ENCODE measurements at places on chromosomes 4 and X.

GRCh38 chrX:2226182-2226581 is 274.6 kb downstream of the DHRSX start:
- DNase-seq: no peak

GRCh38 chr4:56640621-56641493 is 40.2 kb downstream of the HOPX start:
- no peak for DNase-seq

DNA sequence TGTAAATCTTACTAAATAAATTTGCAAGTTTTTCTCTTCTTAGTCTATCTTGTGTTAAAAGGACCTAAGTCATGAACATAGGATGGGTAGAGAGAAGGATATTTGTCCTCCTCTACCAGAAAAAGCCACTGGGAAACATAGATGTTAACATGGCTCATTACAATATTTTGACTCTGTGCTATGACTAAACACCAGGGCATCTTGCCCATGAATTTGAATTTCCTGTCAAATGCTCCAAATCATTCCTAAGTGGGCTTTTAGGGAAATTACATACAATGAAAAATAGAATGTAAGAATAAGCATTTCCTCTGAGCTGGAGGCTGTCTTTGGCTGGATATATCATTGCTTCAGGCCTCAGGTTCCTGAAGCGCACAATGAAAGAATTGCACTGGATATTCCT is 39.1 kb downstream of the ANOS1 start:
- no peak for DNase-seq

- DNase-seq: no peak
These were observed 304.2 kb downstream of the TENM3 start for GRCh38 chr4:182547435-182547834.

DNA sequence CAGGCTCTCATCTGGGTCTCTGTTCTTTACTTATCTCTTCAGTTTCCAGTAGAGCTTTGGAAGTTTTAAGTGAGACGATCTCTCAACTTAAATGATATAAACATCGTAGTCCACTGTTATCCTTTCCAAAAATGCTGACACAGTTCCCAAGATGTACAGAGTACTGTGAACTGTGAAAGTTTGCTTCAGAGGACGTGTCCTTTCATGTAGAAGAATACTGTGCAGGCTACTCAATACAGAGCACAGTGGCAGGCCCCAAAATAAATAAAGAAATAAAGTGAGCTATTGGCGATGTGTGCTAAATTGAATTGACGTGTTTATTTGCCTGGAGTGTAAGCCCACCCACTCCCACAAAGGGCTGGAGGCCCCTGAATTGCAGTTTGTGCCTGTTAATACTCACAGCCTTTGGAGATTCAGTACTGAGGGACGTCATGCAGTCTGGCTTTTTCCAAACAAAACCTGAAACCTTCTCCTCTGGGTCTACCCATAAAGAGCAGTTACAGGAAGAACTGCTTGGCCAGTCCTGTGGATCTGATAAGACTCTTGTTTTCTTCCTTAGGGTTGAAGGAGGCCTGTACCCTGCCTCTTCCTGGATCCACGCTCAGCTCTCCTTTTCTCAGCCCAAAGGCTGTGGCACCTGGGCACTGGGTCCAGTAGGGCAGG is 66.1 kb downstream of the SOWAHB start:
- DNase-seq: no peak

DNA sequence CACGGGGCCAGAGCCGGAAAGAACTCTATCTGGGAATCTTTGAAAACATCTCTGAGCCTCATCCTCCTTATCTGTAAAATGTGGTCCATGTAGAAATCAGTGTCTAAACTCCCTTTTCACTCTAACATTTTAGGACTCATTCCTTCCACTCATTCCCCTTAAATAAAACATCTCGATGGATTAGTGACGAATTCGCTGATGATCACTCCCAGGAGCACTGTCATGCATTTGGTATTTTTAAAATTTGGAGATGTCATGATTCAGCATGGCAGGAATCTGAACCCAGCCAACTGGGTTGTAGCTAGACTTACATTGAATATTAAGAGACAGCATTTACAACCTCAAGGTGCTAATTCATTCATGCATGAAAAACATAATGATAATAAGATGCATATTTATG is 88.1 kb downstream of the SPANXN3 start:
- DNase-seq: no peak

- no peak for DNase-seq
These were observed 56.9 kb upstream of the TADA2B start for GRCh38 chr4:6986072-6986780.

DNA sequence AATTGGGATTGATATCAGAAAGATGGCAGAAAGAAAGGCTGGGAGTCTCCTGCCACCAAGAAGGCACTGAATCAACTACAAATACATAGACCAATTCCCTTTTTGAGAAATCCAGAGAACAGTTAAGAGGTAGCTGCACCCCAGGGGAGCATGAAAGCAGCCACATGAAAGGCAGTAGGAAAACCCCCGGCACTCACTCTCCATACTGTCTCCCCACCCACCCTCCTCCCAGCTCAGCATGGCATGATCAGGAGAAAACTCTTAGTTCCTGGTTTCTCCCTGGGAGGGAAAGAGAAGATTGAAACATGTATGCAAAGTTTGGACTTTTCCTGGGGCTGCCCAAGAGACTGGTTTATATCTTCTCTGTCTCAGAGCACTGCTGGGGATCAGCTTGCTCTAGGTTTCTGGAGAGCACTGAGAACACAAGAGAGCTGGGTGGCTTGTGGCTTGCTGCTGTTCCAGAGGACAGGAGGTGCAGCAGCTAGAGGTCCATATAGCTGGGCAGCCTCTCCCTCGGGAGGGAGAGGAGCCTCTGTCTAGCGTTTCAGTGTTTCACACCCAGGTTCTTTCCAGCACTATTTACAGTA is 305.7 kb downstream of the PDGFC start:
- DNase-seq: no peak

DNA sequence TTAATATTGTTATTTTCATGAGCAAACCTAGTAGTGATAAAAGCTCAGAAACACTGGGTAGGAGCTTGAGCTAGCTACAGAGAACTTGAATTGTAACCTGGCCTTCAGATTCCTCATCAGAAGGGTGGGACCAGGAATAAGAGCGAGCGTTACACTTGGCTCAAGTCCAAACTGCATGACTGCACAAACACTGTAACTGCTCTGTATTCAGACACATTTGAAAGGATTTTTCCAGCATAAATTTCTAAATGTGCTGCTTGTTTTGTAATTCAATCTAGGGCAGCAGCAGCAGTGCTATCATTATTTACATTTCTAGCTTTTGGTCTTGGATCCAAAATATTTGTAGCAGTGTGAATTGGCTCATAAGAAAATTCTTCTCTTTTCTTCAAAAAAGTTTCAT is 133.0 kb upstream of the TMLHE start:
- DNase-seq: no peak

GRCh38 chrX:39158801-39159657 is 357.8 kb downstream of the MID1IP1 start:
- no peak for DNase-seq

GRCh38 chr4:171583790-171584189 is 229.4 kb upstream of the GALNTL6 start:
- no peak for DNase-seq

DNA sequence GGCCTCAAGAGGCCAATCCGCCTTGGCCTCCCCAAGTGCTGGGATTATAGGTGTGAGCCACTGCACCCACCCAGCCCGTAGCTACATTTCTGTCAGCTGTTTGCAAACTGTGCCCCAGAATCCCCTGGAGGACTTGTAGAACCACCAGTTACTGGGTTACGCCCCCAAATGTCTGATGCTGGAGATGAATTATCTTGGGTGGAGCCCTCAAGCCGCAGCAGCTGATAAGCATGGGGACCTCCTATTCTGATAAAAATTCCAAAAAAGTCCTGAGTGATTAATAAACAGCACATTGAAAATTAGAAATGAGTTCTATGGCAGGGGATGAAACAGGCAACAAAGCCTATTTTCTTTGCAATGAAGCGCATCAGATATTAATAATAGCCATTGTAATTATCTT is 105.0 kb downstream of the PTTG2 start:
- DNase-seq: no peak
